Thyroid gland (tissue), 4 donors: ENCODE measurements at places on chromosomes 5 and 9.
A peak's percentile ranks its signal among the peaks of the same experiment; 100 is the strongest.

DNA sequence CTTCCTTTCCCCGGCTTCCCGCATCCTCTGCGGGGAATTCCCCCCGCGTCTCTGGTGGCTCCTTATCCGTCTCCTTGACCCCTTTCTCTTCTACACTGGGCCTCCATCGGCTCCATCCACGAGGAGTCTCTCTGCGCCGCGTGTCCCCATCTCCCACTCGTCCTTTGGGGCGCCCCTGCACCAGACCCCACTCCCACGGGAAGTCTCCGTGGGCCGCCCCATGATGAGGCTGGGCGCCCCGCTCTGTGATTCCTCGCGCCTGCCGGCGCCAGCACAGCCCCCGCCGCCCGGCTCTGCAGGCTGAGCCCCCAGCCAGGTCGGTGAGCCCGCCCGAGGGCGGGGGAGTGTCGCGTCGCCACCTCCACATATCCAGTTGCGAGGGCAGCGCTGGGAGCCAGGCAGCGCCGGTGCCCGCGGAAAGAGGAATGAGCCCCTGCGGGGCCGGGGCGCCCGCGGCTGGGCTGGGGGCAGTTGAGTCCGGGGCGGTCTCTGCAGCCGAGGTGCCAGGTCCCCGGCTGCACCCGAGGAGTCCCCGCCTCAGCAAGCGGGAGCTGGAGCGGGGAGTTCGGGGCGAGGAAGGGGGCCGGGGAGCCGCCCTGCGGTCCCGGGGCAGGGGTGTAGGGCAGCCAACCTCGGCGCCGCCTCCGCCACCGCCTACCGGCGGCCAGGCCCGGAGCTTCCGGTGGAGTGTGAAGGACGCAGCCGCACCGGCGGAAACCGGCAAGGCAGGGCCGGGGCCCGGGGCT is 2.1 kb upstream of the TRAF1 start:
- no peaks in the 10 kb centered on the region for H3K36me3 ChIP-seq
- peak; percentile 77 for DNase-seq
- peak overlapping the region; percentile 85 for H3K27ac ChIP-seq

DNA sequence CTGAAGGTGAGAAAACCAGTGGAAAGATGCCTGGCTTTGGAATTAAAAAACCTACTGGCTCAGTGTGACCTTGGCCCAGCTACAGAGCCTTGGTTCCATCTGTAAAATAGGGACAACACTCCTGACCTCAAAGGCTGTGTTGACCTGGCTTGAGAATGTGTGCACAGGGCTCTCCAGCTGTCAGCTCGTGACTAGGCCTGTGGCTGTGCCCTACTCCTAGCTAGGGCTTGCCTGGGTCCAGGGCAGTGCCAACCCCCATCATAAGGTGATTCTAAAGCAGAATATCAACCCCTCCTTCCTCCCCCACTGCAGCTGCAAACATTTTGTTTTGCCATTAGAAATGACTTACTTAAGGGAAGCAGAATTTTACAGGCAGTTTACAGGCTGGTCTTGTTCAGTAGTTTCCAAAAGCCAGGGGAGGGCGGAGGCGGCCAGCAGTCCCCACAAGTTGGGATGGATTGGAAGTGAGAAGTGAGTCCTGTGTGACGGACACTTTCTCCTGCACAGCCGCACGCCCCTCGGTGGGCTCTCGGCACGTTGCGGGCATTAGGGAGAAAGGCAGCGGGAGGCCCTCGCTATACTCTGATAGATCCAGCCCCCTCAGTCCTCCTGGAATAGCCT is 7.3 kb downstream of the PITX1 start:
- H3K27me3 ChIP-seq, result peaks cover 47% of the 10 kb centered on the region
- DNase-seq, result no peak
- H3K27ac ChIP-seq, result no peak overlapping the region
- H3K4me1 ChIP-seq, result peaks cover 14% of the 10 kb centered on the region

GRCh38 chr9:80648336-80648735 is 1041.0 kb downstream of the TLE1 start:
- no peaks in the 10 kb centered on the region for H3K36me3 ChIP-seq
- H3K27ac ChIP-seq, result no peak overlapping the region
- H3K4me3 ChIP-seq, result no peak overlapping the region
- no peaks in the 10 kb centered on the region for H3K27me3 ChIP-seq

DNA sequence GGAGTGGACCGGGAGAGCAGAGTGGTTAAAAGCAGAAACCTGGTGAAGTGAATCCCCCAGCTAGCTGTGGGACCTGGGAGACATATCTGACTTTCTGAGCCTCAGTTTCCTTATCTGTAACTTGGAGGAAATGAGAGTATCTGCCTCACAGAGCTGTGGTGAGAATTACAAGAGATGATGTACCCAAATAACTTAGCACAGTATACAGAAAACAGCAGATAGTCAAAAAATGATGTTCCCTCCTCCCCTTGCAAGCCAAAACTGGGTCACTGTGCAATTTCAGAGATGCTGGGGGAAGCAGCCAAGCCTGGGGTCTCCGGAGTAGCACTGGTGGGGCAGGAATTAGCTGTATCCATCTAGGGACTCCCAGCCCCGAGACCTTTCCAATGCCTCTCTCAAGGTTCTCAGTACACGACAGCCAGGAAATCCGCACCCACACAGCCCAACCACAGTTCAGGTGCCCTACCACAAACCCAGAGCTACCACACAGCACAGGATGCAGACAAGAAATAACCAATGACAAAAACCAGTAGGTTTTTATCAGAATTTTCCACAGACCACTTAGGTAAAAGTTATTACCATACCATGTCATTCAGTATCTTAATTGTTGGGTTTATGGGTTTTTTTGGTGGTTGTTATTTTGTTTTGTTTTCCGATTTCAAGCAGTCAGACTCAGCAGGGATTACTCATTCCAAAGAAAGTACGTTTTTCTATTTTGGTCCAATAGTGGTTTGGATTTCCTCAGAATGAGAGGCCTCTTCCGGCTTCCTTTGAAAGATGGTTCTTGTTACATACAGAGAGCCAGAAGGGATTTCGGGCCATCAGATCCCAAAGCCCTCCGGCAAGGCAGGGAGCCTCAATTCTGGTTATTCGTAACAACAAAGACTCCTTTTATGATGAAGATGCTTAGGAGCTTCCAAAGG is 4.9 kb upstream of the HRH2 start:
- H3K27ac ChIP-seq, result no peak overlapping the region
- peaks cover 19% of the 10 kb centered on the region for H3K4me1 ChIP-seq
- H3K36me3 ChIP-seq, result no peaks in the 10 kb centered on the region
- no peak overlapping the region for H3K4me3 ChIP-seq

GRCh38 chr5:181224390-181225229 is 1.5 kb downstream of the TRIM41 start:
- no peaks in the 10 kb centered on the region for H3K27me3 ChIP-seq
- H3K4me1 ChIP-seq, result peaks cover 28% of the 10 kb centered on the region
- no peaks in the 10 kb centered on the region for H3K36me3 ChIP-seq
- no peak for DNase-seq
- peak overlapping the region; percentile 95 for H3K27ac ChIP-seq
- H3K4me3 ChIP-seq, result no peak overlapping the region

GRCh38 chr5:26181582-26181981 is 856.8 kb downstream of the CDH9 start:
- no peaks in the 10 kb centered on the region for H3K4me1 ChIP-seq
- no peak for DNase-seq
- no peaks in the 10 kb centered on the region for H3K36me3 ChIP-seq
- H3K27ac ChIP-seq, result no peak overlapping the region
- H3K27me3 ChIP-seq, result no peaks in the 10 kb centered on the region

GRCh38 chr5:135393691-135394090 is 5.3 kb downstream of the MACROH2A1 start:
- peaks cover 16% of the 10 kb centered on the region for H3K4me1 ChIP-seq
- peaks cover 5% of the 10 kb centered on the region for H3K36me3 ChIP-seq
- no peaks in the 10 kb centered on the region for H3K27me3 ChIP-seq
- no peak overlapping the region for H3K27ac ChIP-seq
- DNase-seq, result no peak

- H3K27me3 ChIP-seq, result no peaks in the 10 kb centered on the region
- no peak overlapping the region for H3K4me3 ChIP-seq
- no peaks in the 10 kb centered on the region for H3K36me3 ChIP-seq
- no peaks in the 10 kb centered on the region for H3K4me1 ChIP-seq
- H3K27ac ChIP-seq, result no peak overlapping the region
Measured at GRCh38 chr5:89936576-89936975, 473.0 kb downstream of the CETN3 start.

GRCh38 chr5:11153670-11154382 is 392.8 kb upstream of the DAP start:
- no peak for DNase-seq
- H3K27ac ChIP-seq, result no peak overlapping the region
- H3K36me3 ChIP-seq, result no peaks in the 10 kb centered on the region
- H3K4me3 ChIP-seq, result no peak overlapping the region
- H3K27me3 ChIP-seq, result no peaks in the 10 kb centered on the region

GRCh38 chr9:91146391-91147019 is 215.2 kb downstream of the AUH start:
- H3K36me3 ChIP-seq, result no peaks in the 10 kb centered on the region
- H3K4me1 ChIP-seq, result peaks cover 26% of the 10 kb centered on the region

DNA sequence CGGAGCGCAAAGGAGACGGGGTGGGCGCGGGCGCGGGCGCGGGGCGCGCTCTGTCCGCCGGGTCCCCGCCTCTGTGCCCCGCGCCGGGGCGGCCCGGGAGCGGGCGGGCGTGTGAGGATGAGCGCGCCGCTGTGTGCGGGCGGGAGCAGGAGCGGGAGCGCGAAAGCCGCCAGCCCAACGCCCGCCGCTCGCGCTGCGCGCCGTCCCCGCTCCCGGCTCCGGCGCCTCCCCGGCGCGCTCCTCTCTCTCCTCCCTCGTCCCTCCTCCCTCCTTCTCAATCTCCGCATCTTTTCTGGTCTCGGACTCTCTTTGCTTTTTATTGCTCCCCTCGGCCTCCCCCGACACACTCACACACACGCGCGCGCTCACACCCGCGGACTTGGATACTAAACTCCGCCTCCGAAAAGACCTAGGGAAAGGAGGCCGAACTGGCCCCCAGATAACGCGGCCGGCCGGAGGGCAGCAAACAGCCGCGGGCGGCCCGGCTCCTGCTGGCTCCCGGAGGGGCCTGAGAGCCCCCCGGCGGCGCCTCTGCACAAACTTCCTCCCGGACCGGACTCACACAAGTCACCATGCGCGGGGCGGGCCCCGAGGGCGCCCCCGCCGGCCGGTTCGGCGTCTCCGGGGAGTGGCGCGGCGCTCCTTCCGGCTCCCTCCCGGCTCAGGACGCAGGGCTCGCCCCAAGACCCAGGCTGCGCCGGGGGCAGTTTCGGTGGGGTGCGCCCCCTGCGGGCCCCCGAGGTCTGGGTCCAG is at the start of gene FIBCD1:
TSS of gene FIBCD1 (minus strand) at position 596 of the 753 bp plus-strand sequence. CDS start 640 bp downstream, outside the sequence.
- H3K4me1 ChIP-seq, result peaks cover 28% of the 10 kb centered on the region
- no peak for DNase-seq
- H3K4me3 ChIP-seq, result no peak within 1 kb of the TSS
- no peak within 1 kb of the TSS for H3K27ac ChIP-seq

DNA sequence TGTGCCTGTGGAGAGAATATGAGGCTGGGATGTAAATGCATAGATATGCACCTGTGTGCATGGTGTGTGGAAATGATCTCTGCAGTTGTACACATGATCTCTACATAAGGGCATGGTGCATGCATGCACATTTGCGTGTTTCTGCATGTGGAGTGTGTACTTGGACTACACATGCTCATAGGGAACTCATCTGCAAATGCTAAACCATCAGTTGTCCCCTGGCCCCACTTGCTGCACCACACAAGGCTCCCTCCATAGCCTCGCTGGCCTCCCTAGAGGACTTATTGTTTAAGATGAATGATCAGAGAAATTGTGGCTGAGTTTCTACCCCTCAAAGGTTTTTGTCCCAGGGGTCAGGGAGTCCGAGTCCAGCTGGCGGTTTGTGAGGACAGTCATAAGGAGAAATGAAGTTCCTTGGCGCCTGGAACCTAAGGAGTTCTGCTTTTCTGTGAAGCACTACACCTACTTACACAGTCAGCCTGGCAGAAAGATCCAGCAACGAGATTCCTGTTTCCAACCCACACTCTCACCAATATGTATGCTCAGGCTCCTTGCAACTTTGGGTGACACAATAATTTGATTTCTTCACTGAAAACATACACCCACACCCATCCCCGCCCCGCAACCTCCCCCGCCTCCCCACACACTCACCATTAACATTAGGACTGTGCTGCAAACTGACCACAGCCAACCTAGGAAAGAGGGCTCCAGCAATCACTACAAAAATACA is 79.9 kb upstream of the CPEB4 start:
- no peak for DNase-seq
- no peaks in the 10 kb centered on the region for H3K36me3 ChIP-seq
- no peaks in the 10 kb centered on the region for H3K27me3 ChIP-seq

- H3K27me3 ChIP-seq, result no peaks in the 10 kb centered on the region
- peaks cover 6% of the 10 kb centered on the region for H3K4me1 ChIP-seq
- DNase-seq, result no peak
- no peaks in the 10 kb centered on the region for H3K36me3 ChIP-seq
- no peak overlapping the region for H3K4me3 ChIP-seq
Measured at GRCh38 chr5:39197556-39197955, 21.8 kb downstream of the FYB1 start.

- H3K27ac ChIP-seq, result peak overlapping the region; percentile 93
- H3K27me3 ChIP-seq, result no peaks in the 10 kb centered on the region
- peak; percentile 39 for DNase-seq
- H3K36me3 ChIP-seq, result no peaks in the 10 kb centered on the region
- H3K4me1 ChIP-seq, result peaks cover 54% of the 10 kb centered on the region
Measured at GRCh38 chr5:38556088-38556598, 303 bp downstream of the LIFR start.

GRCh38 chr5:125326150-125326510 is 579.7 kb upstream of the ZNF608 start:
- H3K36me3 ChIP-seq, result no peaks in the 10 kb centered on the region
- H3K27me3 ChIP-seq, result no peaks in the 10 kb centered on the region
- H3K4me3 ChIP-seq, result no peak overlapping the region
- no peak overlapping the region for H3K27ac ChIP-seq

DNA sequence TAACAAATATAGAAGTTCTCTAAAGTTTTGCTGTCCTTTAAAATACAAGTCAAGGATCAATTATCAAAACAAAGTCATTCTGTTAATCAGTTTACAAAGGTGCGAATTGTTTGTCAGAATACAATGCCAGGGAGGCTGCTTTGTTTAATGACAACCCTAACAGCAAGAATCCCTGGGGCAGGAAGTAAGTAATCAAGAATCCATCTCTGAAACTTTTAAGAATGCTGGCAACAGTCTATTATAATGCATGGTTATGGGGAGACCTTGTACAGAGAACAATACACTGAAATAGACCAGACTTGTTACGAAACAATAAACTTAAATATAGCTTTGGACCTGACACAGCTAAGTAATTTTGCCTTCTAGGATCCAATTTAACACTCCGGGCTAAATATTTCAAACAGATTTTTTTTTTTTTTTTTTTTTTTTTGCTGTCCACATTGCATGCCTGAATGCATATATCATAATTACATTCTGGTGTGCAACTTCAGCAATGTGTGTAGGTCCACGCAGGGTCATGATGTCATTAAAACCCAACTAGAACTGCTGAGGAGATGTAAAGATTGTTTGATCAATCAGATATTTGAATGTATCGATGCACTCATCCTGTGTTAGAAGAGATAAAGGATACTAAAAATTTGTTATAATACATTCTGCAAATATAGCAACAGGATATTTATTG is 421.3 kb downstream of the CETN3 start:
- DNase-seq, result no peak
- H3K27me3 ChIP-seq, result no peaks in the 10 kb centered on the region
- no peaks in the 10 kb centered on the region for H3K4me1 ChIP-seq
- H3K4me3 ChIP-seq, result no peak overlapping the region

GRCh38 chr9:92185096-92185495 is 69.9 kb upstream of the SPTLC1 start:
- DNase-seq, result no peak
- no peaks in the 10 kb centered on the region for H3K27me3 ChIP-seq
- H3K36me3 ChIP-seq, result no peaks in the 10 kb centered on the region
- no peak overlapping the region for H3K4me3 ChIP-seq
- no peak overlapping the region for H3K27ac ChIP-seq
- peaks cover 1% of the 10 kb centered on the region for H3K4me1 ChIP-seq
